ENCODE measurements at places on chromosomes 5 and 9.

- DNase-seq: no peak
Observed at GRCh38 chr5:151183456-151184245, 26.1 kb upstream of the ANXA6 start.

DNA sequence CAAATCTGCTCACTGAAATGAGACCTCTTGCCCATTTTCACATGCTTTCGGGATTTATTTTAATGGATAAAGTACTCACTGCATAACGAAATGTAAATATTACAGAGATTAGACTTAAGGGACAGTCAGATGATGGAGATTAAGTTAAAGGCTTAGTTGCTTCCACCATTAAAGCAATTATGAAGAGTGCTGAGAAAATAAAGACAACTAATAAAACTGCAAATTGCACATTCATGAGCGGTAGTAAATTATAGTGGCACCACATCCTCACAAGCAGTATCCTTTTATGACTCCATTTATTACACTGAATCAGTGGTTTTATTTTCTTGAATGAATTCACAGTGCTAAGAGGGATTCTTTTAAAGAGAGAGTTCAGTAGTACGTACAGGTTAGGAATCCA is 76.2 kb upstream of the TMED7 start:
- no peak for DNase-seq

DNA sequence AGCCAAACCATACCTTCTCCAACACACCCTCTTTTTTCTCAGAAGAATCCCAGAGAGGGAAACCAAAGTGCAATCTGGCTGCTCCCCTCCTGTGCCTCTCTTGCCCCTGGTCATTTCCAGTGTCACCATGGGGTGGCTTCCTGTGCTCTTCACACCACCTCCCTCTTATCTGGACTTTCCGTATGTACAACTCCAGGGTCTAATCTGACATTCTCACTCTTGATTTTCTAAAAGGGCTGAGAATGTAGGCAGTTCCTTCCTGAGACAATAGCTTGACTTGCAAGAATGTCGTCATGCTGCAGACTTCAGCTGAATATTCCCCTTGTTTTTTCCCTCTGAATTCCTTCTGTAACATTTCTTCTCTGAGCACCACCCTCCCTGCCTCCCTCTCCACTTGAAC is 110.2 kb downstream of the FBXL7 start:
- DNase-seq: no peak

GRCh38 chr5:74028976-74029375 is 403.0 kb downstream of the ARHGEF28 start:
- no peak for DNase-seq

- no peak for DNase-seq
Observed at GRCh38 chr9:110432253-110432652, 94.6 kb upstream of the TXNDC8 start.

DNA sequence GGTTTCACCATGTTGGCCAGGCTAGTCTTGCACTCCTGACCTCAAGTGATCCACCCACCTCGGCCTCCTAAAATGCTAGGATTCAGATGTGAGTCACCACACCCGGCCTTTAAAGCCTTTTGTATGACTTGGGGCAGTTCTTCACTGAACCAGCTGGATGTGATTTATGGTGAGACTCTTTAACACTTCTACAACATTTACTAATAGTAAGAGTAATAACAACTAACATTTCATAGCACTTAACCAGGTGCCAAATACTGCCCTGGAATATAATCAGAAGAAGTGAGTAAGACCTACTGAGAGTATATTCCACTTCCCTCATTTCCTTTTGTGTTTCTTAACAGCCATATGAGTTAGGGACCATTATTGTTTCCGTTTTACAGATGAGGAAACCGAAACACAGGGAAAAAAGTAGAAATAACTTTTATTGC is 10.0 kb downstream of the ZSWIM6 start:
- DNase-seq: no peak

DNA sequence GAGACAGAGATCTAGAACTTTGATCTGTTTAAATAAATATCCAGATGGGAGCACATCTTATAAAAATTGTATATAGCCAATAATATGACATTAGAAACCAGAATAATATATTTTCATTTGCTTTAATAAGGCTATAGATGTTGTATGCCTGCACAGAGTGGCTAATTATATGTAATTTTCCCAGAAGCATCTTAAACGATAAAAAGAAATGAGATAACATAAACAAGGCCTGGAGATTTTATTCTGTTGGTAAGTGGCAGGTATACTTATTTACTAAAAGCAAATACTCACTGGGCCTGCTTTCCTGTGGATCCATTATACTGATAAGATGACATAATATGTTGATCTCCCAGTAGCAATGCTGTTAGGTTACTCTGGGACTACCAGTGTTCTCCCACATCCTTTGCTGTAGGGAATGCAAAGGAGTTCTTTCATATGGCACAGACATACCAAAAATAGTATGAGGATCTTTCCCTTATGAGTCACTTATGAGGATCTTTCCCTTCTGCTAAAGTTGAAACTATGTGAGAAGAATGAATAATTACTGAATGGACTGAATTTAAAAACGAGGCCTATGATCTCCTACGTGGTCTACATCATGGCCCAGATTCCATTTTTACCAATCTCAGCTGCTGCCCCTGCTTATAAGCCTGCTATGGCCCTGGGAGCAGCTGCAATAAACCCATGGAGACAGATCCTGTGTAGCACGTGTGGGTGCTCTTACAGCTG is 112.1 kb downstream of the NUDT12 start:
- no peak for DNase-seq

DNA sequence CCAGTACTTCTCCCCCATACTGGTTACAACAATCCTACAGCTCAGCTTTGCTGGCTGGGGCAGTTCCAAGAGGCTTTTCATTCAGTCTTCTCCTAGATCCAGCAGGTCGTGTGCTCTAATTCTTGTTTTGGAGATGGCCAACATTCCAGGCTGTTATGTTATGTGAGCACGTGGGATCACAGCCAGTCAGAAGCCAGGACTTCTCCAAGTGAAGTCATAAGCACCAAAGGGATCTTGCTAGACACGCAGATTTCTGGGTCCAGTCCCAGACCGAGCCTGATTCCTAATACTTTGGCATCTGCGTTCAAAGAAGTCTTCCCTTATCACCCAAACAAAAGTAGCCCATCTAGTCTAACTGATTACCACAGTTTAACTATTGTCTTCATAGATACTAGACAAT is 1.4 kb upstream of the LARP1 start:
- no peak for DNase-seq

GRCh38 chr5:43386960-43387362 is 25.2 kb downstream of the CCL28 start:
- DNase-seq: no peak

GRCh38 chr5:174459832-174460448 is 264.4 kb upstream of the MSX2 start:
- DNase-seq: no peak

- peak; percentile 47 for DNase-seq
Observed at GRCh38 chr9:120915854-120916470, 10.6 kb downstream of the TRAF1 start.

GRCh38 chr5:173383711-173384110 is 55.5 kb upstream of the STC2 start:
- DNase-seq: no peak

DNA sequence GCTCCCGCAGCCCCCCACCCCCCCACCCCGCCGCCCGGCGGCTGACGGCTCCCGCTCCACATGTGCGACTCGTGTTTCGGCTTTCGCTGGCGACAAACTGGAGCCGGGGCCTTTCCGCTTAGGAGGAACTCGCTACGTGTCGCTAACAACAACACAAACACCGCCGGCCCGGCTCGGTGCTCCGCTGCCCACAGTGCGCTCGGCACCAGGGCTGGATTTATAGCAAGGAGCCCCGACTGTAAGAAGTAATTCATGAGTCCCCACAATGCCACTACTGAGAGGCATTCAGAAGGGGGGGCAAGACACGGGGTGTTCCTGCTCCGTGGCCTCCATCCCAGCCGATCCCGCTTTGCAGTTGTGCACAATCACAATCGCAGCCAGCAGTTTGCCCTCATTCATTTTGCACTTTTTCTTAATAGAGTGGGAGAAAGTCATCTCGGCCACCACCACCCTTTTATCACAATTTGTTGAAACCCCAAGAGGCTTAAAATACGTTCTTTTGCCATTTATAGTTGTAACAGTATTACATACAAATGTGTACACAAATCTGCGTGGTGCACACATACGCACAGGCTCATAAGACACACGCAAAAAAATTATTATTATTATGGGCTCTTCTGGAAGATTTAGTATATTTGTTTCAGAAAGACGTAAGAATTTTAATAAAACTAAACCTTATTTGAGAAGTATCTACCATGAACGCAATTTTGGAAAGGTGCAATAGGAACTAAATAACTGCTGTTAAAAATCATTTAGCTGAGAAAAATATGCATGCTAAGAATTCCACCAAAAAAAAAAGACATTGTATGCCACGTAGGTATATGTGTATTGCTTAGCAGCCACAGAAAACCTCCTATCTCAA is 48.1 kb downstream of the EBF1 start:
- DNase-seq: no peak

DNA sequence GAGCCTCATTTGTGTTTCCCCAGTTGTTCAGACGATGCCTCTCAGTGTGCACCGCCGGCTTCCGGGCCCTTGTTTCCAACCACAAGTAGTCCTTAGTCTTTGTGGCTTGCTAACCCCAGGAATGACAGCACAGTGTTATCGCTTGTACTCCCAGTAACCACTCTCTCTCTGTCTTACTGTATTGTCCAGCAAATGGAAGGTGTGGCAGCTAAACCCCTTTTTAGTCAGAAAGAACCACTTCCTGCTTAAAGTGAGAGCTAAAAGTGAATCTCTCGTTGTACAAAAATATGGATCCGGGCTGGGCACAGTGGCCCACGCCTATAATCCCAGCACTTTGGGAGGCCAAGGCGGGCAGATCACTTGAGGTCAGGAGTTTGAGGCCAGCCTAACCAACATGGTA is 61.3 kb downstream of the ENC1 start:
- peak; percentile 49 for DNase-seq

DNA sequence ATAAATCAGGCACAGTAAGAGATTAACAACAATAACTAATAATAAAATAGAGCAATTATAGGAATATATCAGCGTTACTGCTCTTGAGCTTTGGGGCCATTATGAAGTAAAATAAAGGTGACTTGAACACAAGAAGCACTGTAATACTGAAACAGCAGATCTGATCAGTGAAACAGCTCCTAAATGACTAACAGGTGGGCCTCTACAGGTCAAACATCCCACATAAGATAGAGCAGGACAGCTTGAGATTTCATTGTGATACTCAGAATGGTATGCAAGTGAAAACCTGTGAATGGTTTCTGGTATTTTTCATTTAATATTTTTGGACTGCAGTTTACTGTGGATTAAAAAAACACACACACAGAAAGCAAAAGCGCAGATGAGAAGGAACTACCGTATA is 24.0 kb upstream of the MAP3K1 start:
- DNase-seq: no peak

- DNase-seq: no peak
Observed at GRCh38 chr5:61604076-61605025, 272.3 kb downstream of the ZSWIM6 start.

- DNase-seq: no peak
Observed at GRCh38 chr5:146745931-146746577, 132.5 kb downstream of the PPP2R2B start.

DNA sequence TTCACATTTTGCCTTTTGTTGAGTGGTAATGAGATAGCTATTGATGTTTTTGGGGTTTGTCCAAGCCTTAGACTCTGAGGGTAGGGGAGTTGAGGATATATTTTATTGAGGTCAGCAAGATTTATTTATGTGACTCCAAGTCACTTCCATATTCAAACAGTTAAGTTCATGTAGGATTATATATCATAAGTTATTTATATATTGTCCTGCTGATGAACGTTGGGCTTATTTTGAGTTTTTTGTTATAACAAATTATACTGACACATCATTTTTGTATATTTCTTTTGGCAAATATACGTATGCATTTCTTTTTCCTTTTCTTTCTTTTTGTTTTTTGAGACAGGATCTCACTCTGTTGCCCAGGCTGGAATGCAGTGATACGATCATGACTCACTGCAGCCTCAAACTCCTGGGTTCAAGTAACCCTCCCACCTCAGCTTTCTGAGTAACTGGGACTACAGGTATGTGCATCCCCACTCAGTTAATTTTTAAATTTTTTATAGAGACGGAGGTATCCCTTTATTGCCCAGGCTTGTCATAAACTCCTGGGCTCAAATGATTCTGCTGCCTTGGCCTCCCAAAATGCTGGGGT is 23.5 kb upstream of the IL12B start:
- DNase-seq: no peak

DNA sequence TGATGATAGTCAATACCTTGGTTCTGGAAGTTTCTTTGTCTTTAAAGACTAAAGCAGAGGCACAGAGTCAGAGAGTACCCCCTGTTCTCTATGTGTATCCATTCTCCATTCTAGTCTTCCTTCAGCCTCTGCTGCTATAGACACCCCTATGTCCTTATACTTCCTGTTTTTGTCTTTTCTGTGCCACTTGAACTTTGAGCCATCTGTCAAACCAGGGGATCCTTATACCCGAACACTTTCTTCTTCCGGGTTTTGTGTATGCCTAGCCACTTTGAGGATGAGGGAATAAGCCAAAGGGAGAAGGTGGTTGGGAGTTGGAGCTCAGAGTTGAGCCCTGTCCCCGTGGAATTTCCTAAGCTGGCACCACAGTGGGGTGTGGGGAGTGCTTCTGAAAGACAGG is 61.1 kb upstream of the IL6ST start:
- no peak for DNase-seq

GRCh38 chr5:87661784-87662566 is 249.2 kb upstream of the CCNH start:
- no peak for DNase-seq

DNA sequence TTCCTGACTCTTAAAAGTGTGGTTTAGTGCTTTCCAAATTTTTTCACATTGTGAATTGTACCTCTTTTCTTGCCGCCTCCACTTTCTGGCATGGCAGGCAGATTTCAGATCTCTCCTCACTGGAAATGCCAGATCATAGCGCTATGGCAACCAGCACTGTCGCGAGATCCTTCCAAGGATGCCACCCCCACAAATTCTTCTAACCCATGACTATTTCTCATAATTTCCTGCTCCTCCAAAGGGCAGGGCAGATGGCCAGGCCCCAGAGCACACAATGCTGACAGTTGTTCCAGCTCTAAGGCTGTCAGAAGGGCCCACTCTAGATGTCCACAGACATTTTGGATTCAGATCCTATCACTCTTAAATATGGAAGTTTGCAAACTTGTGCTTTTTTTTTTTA is 446.2 kb upstream of the RIOK2 start:
- DNase-seq: no peak

- no peak for DNase-seq
Observed at GRCh38 chr5:172156541-172156994, 31.5 kb downstream of the STK10 start.

DNA sequence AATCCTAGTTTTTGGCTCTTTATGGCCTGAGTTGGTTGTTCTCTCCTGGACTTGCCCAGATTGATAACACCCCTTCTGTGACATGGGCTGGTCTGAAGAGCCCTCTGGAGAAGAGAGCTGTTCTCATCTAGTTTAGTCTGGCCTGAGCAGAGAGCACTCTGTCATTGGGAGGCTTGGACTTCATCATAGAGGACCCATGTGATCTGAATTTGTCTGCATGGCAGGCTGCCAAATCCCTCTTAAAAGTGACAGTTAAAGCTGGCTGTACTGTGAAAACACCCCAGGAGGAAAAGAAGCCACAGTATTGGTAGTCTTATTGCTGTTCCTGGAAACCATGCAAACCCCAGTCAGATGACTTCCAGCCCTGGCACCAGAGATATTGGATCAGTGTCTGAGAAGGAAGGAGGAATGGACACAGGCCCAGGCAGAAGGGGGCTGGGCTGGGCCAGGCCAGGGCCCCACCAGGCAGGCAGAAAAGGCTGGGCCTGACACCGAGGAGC is 3.7 kb upstream of the WDR31 start:
- no peak for DNase-seq

Measured in T-cell (primary cell).